Esophagus squamous epithelium (tissue), 5 donors: ENCODE measurements at places on chromosomes 13 and 19.

DNA sequence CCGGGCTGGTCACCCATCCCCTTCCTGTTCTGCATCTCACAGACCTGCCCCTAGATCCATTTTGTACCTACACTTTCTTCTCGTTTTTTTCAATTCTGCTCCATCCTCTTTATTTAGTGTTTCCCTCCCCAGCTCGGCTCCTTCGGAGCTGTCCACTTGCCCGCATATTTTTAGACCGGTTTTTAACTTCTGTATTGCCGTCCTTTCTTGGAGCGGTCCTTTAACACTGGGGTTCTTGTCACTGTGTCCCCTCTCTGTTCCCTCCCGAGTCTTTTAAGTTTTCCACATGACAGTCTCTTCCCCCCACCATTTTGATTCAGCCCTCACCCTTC, 1.7 kb downstream of the ARHGAP35 start:
- no peaks in the 10 kb centered on the region for H3K27me3 ChIP-seq
- peak overlapping the region; percentile 98 for H3K27ac ChIP-seq

DNA sequence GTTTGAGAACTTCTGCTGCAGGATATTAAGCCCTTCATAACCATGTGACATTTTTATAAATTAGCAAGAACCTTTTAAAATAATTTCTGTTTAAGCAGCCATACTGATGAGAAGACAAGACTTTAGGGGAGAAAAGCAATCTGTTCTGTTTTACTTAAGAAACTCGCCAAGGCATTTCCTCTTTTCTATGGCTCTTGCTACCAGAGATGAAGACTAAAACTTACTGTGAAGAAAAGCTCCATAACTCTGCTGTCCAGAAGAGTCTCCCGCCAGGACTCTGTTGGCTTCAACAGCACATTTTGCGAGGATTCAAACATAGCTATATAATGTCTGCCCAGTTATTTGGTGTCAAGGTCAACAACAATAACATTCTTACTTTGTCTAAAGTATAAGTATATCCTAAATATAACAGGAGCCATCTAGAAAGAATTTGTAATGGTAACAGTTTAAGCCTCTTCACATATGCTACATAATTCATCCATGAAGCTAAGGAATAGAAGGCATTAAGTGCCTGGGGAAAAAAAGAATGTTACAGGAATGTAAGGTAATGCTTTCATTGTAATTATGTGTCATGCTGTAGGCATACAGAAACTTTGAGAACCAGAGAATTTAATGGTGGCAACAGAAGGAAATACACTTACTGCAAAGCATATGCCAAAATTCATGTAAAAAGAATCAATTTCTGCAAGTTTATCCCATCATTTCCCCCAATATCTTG, 53.2 kb upstream of the EEF1AKMT1 start:
- peaks cover 14% of the 10 kb centered on the region for H3K4me1 ChIP-seq
- H3K36me3 ChIP-seq: no peaks in the 10 kb centered on the region
- no peaks in the 10 kb centered on the region for H3K27me3 ChIP-seq
- H3K27ac ChIP-seq: no peak overlapping the region

GRCh38 chr19:55672418-55672817, 2.6 kb upstream of the EPN1 start:
- peaks cover 70% of the 10 kb centered on the region for H3K36me3 ChIP-seq
- no peaks in the 10 kb centered on the region for H3K27me3 ChIP-seq
- no peak overlapping the region for H3K4me3 ChIP-seq
- no peak for DNase-seq

DNA sequence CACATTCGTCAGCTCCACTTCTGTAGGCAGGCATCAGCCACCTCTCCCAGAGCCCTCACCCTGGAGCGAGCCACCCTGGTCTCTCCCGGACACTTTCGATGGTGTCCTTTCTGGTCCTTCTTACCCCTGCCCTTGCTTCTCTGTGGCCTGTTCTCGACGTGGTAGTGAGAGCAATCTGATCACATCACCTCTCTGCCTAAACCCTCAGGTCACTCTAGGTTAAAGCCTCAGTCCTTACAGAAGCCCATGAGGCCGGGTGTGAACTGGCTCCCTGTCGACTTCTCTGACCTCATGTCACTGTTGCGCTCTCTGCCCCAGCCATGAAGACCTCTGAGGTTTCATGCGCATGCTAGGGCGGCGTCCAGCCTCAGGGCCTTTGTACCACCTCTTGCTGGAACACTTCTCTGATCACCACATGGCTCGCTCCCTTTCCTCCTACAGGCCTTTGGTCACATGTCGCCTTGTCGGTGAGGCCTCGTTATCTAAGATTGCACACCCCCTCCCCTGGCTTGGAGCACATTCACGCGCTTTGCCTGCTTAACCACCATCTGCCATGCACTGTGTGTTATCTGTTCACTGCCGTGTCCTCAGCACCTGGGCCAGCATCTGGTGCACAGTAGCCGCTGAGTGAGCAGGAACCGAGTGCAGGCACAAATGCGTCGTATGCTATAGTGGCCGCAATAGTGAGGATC, 101.5 kb downstream of the DPF1 start:
- peaks cover 70% of the 10 kb centered on the region for H3K36me3 ChIP-seq
- no peak overlapping the region for H3K4me3 ChIP-seq

GRCh38 chr19:10290357-10290875, 664 bp downstream of the ICAM5 start:
- H3K4me1 ChIP-seq: peaks cover 66% of the 10 kb centered on the region
- no peak overlapping the region for H3K27ac ChIP-seq
- peaks cover 6% of the 10 kb centered on the region for H3K36me3 ChIP-seq
- DNase-seq: no peak
- H3K27me3 ChIP-seq: peaks cover 87% of the 10 kb centered on the region
- peak overlapping the region; percentile 20 for H3K4me3 ChIP-seq

GRCh38 chr19:30525383-30525782, 153.2 kb downstream of the ZNF536 start:
- no peak overlapping the region for H3K27ac ChIP-seq
- no peaks in the 10 kb centered on the region for H3K36me3 ChIP-seq
- no peak for DNase-seq
- H3K27me3 ChIP-seq: no peaks in the 10 kb centered on the region
- no peaks in the 10 kb centered on the region for H3K4me1 ChIP-seq
- no peak overlapping the region for H3K4me3 ChIP-seq

GRCh38 chr19:9406798-9407352, 28.5 kb downstream of the ZNF266 start:
- H3K27ac ChIP-seq: peak overlapping the region; percentile 15
- peak overlapping the region; percentile 65 for H3K4me3 ChIP-seq
- peaks cover 12% of the 10 kb centered on the region for H3K4me1 ChIP-seq
- no peaks in the 10 kb centered on the region for H3K27me3 ChIP-seq
